Left colon (tissue), 2 donors: ENCODE measurements at places on chromosomes 5 and 9. TPM values are rescaled to one million over a fixed set of nuclear protein-coding genes. Genes with fewer than 3 reads are reported as not detected.

DNA sequence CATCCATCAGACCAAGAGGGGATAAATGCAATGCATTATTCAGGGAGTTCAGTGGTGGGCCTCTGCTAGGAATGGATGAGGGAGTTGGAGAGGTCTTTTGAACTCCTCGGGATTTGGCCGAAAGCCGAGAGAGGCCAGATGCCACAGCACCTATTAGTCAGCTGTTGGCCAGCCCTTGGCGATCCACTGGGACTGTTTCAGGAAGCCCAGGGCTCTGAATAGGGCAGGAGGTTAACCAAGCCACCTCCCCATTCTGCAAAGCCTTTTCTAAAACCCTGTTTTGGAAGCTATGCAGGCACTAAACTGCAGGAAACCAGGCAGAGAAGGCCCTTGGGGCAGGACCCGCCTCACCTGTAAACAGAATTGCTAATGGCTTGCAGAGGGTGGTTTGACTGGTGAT lies 37.8 kb downstream of the ASTN2 start:
- DNase-seq: no peak

DNA sequence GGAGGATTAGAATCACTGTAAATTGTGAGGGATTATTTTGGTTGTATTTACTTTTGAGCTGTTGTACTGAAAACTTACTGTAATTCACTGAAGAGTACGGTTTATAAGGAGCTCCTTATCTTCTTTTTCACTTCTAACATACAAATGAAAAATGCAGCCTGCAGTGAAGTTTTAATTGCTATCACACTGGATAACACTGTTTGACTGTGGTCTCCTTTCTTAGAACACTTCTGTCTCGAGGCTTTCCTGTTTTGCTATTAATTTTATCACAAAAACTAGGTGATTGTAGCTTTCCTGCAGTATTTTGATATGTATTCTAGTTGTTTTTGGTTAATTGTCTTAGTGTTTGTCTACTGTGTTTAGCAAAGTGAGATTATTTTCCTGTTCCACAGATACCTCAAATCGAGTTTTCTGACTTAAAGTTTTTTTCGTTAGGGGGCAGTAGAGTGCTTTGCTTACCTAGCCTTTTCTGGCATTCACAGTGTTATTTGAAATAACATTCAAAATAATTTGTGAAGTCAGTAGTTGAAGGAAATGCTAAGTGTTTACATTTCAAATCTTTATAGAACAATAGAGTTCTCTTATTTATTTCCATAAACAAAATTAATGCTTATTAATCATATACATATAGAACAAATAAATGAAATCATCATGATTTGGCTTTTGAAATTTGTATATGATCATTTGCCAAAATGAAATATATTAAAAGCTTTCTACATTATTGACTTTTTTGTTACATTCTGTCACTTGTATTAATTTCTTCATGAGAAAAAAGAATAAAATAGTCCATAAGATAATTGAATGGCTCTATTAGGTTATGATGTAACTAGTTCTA lies 52.9 kb downstream of the COMMD10 start:
- no peak for DNase-seq

DNA sequence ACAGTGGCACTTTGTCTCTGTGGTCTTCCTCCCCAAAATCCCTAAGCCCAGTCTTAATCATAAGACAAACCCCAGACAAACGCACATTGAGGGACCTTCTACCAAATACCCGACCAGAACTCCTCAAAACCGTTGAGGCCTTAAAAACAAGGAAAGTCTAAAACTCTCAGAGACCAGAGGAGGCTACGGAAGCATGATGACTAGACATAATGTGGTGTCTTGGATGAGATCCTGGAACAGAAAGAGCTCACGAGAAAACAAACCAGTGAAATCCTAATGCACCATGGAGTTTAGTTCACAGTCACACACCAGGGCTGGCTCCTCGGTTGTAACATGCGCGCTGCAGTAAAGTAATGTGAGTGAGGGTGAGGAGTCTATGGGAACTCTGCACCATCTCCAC lies 58.4 kb downstream of the OTULIN start:
- no peak for DNase-seq

DNA sequence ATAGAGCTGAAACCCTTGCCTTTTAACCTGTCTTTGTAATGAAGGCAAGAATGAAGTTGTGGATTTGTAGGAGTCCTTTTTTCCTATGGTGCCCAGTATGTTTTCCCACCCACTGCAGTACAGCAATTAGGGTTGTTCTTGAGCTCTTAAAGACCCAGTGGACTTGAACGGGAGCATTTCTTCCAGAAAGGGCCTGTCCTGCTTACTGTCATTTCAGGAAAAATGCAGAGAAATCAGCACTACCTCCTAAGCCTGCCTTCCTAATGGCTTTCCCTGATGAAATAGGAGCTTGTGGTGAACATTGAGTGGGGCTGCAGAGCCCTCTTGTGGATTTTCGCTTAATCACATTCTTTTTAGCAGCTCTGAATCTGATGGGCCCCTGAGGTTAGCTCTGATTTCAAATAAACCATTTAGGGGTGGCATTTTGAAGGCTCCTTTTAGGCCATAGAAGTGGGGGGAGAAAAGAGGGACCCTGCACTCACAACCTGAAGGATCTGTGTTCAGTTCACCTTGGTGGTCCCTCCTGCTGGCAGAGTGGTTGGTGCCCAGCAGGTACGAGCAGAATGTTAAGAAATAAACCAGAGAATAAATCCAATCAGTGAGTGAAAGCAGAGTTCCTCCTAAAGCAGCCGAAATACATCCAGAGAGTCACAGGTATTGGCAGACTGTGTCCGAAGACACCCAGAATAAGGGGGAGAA lies 188.0 kb upstream of the KLF9 start:
- DNase-seq: peak; percentile 47

DNA sequence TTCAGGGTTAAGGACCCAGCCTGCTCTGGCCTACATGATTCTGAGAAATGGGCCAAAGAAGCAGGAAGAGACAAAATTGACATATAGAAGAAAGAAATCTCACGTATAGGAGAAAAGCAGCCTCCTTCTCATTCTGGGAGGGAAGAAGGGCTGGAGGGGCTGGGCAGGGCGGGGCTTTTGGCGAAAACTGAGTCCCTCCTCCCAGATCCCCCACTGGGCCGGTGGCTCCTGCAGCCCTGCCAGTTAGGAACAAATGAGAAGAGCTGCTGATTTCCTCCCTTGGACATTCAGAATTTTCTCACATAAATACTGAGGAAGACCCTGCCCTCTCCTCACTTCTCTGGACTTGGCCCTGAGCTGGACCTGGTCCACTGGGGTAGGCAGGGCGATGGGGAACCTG lies at the start of gene WNT8A:
WNT8A (plus strand) TSS at position 332 of the 400 bp plus-strand sequence. CDS start 95 bp downstream, outside the sequence.
- DNase-seq: no peak

DNA sequence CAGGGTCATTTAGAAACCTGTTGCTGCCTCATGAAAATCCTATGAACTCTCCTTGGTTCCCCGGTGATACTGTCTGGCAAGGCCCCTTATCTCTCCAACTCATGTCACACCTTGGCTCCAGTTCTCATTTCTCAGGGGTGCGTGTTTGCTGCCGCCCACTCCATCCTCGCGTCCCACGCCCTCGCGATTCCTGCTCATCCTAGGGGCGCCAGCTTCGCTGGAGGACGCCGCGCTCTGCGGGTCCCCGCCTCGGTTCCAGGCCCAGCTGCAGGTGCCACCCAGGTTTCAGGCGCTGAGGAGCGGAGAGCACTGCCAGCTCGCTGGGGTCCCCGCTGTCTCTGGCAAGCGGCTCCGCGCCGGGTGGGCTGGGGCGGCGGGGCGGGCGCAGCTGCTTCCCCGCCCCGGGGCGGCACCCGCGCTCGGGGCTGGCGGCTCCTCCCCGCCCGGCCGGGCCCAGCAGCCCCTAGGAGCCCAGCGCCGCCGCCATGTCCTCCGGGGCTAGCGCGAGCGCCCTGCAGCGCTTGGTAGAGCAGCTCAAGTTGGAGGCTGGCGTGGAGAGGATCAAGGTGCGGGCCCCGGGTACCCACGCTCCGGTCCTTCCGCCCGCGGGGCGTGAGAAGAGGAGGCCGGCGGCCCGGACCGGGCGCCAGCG lies at the start of gene GNG10:
GNG10 (plus strand) TSS at position 456 of the 652 bp plus-strand sequence; CDS start at position 486, 30 bp downstream.
- DNase-seq: peak; percentile 73

DNA sequence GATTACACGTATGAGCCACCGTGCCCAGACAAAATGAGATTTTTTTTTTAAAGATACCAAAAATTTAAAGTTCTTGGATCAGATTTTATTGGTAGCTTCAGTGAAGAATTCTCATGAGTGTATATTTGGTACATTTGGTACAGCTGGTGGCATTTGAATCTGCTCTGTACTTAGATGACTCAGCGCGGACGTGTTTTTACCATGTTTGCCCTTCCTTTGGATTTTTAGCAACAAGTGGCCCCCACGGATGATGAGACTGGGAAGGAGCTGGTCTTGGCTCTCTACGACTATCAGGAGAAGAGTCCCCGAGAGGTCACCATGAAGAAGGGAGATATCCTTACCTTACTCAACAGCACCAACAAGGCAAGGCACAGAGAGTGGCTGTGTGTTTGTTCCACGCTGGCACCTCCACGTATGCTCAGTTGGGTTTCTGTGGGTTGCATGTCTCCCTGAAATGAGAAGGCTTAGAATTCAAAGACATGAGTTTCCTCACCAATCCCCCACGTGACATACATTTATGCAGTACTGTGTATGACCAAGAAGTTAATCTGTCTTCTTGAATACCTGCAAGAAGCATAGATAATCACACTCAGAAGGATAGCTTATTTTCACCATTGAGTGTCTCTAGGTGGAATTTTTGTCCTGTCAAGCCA lies 36.3 kb downstream of the SPTAN1 start:
- no peak for DNase-seq

DNA sequence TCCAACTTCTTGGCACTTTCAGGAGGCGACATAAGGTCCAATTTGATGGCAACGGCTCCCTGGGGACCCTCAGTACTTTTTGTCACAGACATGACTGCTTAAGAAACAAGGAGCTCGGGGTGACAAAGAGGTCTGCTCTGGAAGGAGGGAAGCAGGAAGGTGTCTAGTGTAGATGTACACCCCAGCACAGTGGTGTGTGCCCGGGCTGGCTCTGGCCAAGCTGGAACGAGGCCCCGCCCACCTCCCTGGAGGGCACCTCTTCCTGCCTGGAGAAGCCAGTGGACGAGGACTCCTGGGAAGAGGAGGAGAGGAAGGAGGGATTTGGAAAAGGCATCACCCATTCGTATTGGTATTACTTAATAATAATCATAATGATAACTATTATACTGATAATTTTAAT lies at the start of gene SLC36A2:
SLC36A2 (minus strand) TSS at position 191 of the 400 bp plus-strand sequence; CDS start at position 92, 99 bp downstream.
- DNase-seq: peak; percentile 4

GRCh38 chr5:52502460-52502999 lies 285.2 kb upstream of the ITGA1 start:
- DNase-seq: no peak

PSAT1 gene
- total RNA-seq: 12.6 TPM

CDC25C gene
- 1.3 TPM for total RNA-seq
